EL (cell line): ENCODE measurements at places on chromosomes 7 and 10.

GRCh38 chr10:115063701-115064658 lies 29.2 kb upstream of the ATRNL1 start:
- no peak for DNase-seq

GRCh38 chr10:13651969-13652720 lies 65.4 kb downstream of the PRPF18 start:
- DNase-seq: no peak

- peak; percentile 38 for DNase-seq
Measured at GRCh38 chr10:97508342-97508741, 9.6 kb downstream of the UBTD1 start.

DNA sequence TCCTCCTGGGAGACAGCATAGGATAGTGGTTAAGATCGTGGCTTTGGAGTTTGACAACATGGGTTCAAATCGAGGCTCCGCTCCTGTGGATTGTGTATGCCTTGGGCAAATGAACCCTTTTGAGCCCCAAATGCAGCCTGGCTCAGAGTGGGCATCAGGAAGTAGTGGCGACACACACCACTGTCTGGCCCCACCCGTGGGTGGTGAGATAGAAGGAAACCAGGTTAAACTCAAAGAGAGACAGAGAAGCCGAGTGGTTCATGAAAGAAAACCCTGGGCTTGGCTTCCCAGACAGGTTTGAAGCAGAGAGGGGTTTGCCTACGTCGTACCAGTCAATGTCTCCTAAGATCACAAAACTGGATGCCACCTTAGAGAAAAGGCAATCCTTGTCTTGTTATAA lies 57.7 kb downstream of the PRTFDC1 start:
- DNase-seq: no peak
